ENCODE measurements at places on chromosomes 2 and 18.

GRCh38 chr18:62458868-62459716, 63.7 kb upstream of the ZCCHC2 start:
- DNase-seq, result no peak

- DNase-seq, result no peak
Measured at GRCh38 chr2:88959480-88960204, 268.2 kb downstream of the RPIA start.

DNA sequence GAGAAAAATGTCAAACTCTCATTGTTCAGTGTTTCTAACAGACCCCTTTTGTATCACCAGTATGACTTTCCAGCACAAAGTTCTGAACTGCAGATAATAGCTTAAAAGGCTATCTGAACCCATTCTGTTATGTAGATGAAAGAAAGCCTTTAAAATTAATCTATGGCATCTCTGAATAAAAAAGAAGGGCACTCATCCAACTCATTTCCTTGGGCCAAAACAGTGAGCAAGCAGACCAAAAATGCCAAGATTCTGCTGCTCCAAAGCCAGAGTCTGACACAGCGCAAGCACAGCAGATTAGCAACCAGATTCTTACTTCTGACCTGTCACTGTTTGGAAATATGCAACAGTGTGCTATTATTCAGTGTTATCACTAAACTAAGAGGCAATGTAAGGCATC, 22.6 kb upstream of the ITGA6 start:
- DNase-seq, result no peak

GRCh38 chr2:50783111-50783510, 248.8 kb downstream of the NRXN1 start:
- no peak for DNase-seq

DNA sequence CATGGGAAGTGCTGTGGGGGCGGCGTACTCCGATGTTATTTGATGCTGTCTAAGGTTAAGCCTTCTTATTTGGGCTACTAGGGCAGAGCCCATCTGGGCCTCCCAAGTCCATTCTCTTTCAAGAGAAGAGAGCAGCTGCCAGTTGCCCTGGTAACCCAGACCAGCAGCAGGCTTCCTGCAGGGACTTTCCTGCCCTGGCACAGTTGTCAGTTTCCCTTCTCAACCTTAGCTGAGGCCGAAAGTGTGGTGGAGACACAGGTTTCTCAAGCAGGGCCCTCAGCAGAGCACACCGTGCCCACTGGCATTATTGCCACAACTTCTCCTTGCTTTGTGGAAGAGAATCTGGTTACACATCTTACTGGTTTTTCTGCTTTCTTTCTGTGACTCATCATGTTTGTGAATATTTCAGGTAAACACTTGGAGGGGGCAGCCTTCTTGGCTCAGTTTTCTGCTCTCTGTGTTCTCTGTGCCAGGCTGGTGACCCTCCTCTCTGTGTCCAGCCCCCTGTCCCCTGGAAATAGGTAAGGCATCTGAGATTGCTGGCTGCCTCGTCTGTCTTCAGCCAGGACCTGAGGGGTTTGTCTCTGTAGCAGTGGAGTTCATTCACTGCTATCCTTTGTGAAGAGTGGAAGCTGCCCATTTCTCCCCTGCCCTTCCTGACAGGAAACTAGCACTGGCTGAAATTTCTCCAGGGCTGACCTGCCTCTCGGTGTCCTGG, 111.0 kb downstream of the B3GNT2 start:
- no peak for DNase-seq

DNA sequence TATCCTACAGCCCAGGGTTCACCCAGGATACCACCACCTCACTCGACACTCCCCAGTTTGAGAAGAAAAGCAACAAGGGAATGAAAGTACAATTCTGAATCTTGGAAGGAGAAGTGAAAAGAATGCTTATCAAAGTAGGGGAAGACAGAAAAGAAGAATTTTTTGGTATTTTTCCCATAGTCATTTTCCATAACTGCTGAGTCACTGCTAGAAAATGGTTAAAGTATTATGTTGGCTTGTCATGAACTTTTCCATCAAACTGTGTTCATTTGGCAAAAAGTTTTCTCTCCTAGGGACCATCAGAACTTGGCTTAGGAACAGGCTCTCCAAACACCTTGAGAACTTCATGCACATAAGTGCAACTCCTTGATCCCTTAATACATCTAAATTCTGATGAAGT, 192.0 kb downstream of the BCL11A start:
- no peak for DNase-seq

DNA sequence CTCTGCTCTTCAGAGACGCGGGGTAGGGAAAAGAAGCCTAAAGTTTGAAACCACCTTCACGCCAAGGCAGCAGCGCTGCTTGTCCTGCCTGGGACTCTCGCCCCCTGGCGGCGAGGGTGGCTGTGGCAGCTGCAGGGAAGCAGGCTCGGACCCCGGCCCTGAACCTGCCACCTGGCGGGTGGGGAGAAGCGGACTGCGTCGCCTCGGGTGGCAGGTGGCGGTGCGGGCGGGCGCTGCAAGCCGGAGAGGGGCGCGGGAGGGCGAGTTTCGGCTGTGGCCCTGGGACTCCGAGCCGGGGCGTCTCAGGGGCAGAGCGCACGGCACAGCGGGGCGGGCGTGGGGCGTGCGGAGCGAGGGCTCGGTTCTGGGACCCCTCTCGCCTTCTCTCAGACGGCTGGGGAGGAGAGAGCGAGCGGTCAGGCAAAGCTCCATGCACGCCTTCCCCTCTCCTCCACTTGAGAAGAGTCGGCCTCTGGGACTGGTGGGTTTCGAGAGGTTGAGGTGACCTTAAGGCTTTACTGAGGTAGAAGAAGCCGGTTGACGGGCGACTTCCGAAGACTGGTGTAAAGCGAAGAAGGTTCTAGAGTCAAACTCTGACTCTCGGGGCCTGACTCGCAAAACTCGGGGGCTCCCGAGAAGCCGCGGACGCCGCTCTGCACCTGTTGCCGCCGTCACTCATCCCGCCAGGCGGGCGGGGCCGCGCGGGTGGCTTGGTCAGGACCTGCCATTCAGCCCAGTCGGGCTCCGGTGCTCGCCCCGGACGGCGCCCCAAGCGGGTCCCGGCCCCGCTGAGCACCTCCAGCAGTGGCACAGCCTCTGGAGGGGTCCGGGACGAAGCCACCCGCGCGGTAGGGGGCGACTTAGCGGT, 1.1 kb upstream of the BOLL start:
- DNase-seq, result no peak

GRCh38 chr2:130339885-130340745, 2.6 kb upstream of the IMP4 start:
- DNase-seq, result no peak

DNA sequence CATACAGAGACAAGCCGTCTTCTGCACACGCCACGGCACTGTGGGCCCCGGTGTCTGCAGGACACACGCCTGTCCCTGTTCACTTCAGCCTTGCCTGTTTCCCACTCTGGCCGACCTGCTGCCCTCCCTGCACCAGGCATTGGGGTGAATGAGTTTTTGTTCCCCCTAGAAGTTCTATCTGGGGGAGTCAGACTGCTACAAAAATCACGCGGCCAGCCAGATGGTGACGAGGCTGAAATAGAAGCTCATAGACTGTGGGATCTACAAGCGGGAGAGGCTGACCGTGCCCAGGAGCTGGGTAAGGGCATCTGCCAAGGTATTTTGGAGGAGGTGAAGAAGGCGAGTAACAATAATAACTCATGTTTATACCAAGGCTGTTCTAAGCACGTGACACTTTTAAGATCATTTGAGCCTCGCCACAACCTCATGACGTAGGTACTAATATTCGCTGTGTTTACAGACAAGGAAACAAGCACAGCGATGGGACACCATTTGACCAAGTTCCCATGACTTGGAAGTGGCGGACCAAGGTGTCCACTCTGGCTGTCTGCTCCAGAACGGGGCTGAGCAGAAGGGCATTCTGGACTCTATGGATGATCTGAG, 53.6 kb downstream of the KCNF1 start:
- no peak for DNase-seq

DNA sequence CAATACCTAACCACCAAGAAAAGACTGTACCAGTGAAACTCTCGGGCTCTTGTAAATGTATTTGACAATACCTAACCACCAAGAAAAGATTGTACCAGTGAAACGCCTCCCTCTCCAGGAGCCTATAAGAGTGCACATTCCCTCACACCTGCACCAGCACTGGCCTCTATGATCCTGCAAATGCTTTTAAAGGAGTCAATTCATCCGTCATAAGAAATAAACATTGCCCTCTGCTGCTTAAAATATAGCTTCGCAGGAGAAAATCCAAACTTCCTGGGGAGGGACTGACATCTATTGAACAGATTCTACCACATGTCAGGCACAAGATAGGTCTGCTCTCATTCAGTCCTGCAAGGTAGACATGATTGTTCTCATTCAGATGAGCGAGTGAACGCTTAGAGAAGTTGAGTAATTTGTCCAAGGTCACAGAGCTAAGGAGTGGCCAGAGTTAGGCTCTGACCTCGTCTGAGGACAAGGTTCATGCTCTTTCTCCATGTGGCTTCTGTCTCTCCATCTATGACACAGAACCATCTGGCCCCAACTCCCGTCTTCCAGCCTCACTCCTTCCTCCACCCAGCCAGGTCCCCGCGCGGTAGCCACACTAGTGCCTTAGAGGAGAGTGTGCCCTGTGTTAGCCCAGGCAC, 38.7 kb downstream of the MCFD2 start:
- DNase-seq, result no peak

Measured in stimulated activated CD8-positive, alpha-beta memory T cell treated with anti-CD3 and anti-CD28 coated beads, Interleukin-7, amount 100 ng/mL, for 1 hour (primary cell).